ENCODE measurements at places on chromosomes 16 and 17. TPM values are rescaled to one million over a fixed set of nuclear protein-coding genes. Genes with fewer than 3 reads are reported as not detected.

Gene HBM
- total RNA-seq: 56.1 TPM

Gene WFIKKN1
- 0.44 TPM for total RNA-seq

Gene RASL10B
- 8.2 TPM for total RNA-seq

Gene GFAP
- total RNA-seq: 2,660 TPM

Gene SMIM5
- total RNA-seq: 3.0 TPM

Gene CTRB1
- total RNA-seq: not detected

GRCh38 chr16:15451098-15451731 is 16.8 kb downstream of the BMERB1 start:
- DNase-seq: no peak

GRCh38 chr17:80449194-80449929 is 27.0 kb downstream of the NPTX1 start:
- no peak for DNase-seq

DNA sequence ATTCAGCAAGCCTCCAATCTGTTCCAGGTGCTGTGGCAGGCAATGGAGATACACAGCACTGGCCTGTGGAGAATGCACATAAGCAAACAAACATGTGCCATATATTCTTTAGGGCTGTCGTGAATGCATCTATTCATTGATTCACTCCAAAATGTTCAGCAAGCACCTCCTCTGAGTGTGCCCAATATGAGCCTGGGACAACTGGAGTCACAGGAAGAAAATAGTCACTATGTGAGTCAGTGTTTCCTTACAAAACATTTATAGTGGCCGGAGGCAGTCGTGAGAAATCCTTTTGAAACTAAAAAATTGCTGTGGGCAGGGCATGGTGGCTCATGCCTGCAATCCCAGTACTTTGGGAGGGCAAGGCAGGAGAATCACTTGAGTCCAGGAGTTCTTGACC is 310.1 kb downstream of the CA10 start:
- DNase-seq: no peak

GRCh38 chr17:40922239-40922638 is 15.2 kb downstream of the KRT23 start:
- no peak for DNase-seq

DNA sequence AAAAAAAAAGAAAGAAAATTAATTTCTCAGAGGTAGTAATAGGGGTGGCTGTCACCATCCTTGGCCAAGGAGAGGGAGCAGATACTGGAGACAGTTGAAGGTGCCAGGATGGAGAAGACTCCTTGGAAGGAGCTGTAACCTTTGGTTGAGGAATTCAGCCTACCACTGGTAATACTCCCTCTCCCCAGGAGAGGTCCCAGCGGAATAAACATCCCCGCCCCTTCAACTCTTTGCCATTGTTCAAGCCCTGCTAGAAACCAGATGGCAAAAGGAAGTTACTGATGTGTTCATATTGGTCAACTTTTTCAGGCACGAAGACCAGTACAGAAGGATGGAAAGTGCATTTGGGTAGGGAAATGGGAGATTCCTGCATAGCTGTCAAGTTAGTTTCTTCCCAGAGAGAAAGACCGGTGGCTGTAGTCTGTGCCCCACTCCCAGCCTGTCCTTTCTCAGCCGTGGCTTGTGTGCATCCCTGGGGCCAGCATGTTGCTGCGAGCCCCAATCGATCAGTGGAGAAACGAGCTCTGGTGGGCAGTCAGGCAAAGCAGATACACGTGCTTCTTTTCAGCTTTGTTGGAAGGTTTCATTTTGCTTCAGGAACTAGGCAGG is 612.1 kb downstream of the MAF start:
- no peak for DNase-seq

DNA sequence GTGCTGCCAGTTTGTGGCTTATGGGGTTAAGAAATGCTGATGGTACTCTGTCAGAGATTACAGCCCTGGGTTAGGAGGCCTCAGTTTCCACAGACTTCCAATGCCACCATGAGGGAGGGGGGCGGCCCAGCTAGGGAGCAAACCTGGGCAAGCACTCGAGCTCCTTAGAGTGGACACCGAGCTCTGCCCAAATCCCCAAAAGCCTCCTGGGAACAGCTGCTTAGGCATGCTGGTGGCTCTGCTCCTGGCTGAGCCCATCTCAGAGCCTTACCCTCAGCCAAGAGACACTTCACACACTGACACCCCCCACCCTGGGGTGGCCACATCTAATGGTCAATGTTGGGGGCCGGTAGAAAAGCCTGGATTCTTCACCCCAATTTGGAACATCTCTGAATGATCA is 66.1 kb downstream of the C16orf78 start:
- DNase-seq: no peak

DNA sequence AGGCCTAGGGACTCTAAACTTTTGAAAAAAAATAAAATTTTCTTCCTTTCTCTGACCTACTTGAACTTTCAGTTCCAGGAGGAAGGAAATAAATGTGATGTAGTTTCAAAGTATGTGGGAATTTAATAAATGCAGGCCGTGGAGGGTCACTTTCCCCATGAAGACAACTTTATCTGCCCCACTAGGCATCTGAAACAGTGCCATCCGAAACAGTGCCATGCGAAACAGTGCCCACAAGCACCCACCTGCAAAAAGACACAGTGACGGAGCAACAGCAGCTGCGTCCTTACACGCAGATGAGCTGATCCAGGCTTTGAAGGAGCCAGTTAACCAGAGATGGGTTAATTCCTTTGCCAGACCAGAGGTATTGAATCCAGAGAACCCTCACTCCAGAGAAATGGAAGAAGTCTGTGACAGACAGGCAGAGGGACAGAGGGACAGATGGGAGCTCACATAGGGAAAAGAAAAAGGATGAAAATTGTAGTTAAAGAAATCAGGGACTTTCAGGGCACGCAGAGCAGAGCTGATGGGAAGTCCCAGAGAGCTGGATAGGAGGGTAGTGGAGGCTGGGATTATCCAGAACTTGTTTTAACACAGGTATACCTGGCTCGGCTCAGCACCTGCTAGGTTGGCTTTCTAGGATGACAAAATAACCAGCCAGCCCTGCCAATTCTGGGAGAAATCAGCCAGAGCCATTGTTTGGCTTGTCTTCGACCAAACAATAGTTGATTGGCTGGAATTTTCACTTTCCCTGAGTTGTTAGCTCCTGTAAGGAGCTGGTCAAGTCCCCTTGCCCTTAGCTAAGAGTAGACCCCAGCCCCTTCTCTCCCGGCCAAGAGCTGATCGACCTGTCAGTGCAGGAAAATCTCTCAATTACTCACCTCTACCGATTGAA is 17.1 kb upstream of the HOXB13 start:
- DNase-seq: no peak

DNA sequence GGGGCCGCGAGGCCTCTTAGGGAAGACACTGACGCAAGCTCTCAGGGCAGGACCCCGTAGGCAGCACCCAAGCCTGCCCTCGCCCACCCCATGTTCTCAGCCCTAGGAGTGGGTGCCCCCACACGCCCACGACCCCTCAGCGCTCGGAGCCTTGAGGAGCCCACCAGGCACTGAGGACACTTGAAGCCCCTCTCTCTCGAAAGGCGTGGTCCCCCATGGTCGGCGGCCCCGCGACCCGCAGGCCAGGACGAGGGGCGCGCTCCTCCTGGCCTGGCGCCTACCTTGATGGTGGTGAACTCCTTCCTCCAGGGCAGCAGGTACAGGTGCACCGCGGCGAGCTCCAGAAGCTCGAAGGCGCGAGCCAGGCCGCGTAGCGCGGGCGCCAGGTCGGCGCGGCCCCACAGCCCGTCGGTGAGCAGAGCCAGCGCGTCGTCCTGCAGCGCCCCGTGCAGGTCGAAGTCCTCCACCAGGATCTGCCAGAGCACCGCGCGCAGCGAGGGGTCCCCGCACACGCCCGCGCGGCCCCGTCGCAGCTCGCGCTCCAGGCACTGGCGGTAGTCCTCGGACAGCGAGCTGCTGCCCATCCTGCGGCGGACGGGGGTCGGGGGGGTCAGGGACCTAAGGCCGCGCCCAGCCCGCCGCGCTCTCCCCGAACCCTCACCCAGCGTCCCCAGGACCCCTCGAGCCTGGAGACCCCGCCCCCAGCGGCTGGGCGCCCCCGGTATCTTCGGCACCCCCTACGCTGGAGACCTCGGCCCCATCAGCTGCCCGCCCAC is 668 bp downstream of the SPATA2L start:
- no peak for DNase-seq

- DNase-seq: no peak
Measured at GRCh38 chr16:67530013-67530939, 1.6 kb downstream of the RIPOR1 start.

DNA sequence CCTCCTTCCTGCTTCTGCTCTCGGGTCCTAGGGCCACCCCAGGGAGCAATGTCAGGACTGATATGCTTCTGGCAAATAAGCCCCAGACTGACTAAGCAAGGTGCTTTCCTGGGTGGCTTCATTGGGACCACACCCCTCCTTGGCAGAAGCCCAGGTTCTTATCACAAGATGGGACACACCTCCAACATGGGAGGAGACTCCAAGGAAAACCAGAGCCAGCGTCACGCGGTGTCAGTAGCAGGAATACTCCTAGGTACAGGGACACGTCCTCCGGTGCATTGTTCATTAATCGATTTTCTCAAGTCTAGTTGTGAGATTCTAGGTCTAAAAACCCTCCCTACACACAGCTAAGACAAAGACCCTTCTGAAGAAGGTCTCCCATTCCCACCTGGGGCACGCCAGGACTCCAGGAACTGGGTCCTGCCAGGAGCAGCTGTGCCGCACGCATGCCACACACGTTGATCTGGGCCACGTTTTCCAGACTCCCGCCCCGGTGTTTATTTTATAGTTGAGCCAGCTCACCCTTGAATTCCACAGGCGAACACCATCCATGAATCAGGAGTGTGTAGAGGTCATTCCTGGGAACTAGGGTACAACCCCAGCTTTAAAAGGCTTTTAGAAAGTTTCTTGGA is 30.8 kb downstream of the FA2H start:
- no peak for DNase-seq

GRCh38 chr16:80375973-80376372 is 164.8 kb upstream of the DYNLRB2 start:
- DNase-seq: no peak

DNA sequence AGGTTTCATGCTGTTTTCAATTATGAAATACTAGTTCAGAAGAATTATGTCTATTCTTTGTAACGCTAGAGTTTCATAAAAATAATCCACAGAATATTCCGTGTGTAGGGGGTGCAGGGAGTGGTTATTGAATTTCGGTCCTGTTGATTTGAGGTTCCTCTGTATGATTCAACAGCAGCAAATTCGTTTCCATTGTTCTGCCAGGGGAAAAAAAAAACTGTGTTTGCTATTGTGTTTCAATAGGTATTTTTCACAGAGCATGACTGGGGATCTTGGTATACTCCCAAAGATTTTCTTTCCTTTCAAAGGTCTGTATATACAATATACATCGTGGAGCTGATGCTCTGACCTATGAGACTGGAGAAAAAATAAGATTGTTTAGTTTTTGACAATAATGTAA is 15.8 kb downstream of the SHISA9 start:
- DNase-seq: no peak

GRCh38 chr17:5630434-5630833 is 46.1 kb upstream of the NLRP1 start:
- no peak for DNase-seq

DNA sequence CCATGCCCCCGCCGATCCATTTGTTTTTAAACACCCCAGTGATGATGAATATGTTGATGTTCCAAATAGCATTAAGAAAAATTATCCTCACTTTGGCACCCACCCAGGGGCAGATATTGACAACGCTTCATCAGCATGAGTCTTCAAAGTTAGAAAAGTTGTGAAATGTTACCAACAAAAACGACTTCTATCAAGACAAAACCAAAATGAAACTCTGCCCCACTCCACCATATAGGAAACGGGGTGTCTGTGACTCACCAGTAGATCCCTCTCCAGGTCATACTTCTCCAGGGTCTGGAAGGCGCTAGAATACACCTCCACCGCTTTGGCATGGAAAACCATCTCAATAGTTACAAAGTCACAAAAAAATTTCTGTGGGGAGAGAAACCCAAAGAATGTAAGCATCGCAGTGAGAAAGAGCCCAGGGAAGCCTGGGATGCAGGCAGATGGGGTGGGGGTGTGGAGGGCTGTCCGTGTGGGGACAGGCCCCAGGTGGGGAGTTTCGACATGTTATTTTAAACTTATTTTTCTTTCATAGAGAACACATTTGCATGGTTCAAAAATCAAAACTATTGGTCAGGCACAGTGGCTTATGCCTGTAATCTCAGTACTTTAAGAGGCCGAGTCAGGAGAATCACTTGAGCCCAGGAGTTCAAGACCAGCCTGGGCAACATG is 10.2 kb downstream of the CIBAR2 start:
- no peak for DNase-seq

- peak; percentile 94 for DNase-seq
Measured at GRCh38 chr17:47693731-47694580, at the start of gene TBKBP1. TSS of gene TBKBP1 (plus strand) at chr17:47694161. CDS start at chr17:47696113, 1,952 bp downstream.

GRCh38 chr16:89079434-89079980 is 14.1 kb upstream of the ACSF3 start:
- no peak for DNase-seq

- peak; percentile 86 for DNase-seq
Measured at GRCh38 chr17:58329035-58329809, 627 bp upstream of the TSPOAP1 start.

- DNase-seq: no peak
Measured at GRCh38 chr17:7673239-7673638, 14.1 kb downstream of the TP53 start.

DNA sequence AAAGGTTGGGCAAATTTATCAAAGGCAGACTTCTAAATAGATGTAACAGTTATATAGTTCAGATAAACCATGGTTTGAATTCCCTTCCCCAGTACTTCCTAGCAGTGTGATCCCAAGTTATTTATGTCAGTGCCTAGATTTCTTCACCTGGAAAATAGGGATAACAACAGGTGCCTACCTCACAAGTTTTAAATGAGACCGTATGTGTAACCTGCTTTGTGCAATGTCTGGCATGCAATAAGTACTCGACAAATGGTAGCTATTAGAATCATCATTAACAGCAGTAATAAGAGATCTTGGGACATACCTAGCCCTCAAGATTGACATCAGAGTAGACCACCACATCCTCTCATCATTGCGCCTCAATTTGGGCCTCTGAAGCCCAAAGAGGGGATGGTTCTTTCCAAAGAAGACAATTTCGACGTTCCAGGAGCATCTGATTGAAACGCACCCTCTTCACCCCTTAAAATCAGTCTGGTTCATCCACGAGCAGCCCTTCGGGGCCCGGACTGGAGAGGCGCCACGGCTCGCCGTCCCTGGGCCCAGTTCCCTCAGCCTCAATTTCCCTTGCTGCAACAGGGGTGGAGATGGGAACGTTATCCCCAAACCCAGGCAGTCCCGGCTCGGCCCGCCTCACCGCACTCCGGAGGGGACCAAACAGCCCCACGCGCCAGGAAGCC is 541 bp downstream of the ACACA start:
- DNase-seq: no peak

- no peak for DNase-seq
Measured at GRCh38 chr16:71520550-71520949, 5.7 kb upstream of the CHST4 start.

- DNase-seq: no peak
Measured at GRCh38 chr17:7912927-7913524, 3.1 kb downstream of the RNF227 start.
